Retinal pigment epithelial cell (primary cell): ENCODE measurements at places on chromosomes 16 and 17.

DNA sequence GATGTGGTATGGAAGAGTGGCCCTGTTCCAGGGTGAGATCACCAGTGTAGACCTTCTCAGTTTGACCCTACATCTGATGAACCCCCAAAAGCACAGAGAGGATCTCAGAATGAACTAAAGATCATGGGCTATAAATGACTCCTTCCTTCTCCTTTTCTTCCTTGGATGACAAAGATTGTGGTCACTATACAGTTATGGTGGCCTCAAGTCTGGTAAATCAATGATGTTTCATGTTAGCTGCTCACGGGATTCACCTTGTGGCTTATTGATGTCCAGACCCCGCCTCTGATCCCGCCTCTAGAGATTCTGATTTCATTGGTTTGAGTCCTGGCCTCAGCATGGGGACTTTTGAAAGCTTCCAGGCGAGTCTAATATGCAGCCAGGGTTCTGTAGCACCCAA lies 112.2 kb downstream of the PITPNC1 start:
- DNase-seq = no peak

GRCh38 chr16:30429678-30430427 lies at the start of gene DCTPP1:
TSS of gene DCTPP1 (minus strand) at chr16:30430030. CDS start at chr16:30429980, 50 bp downstream.
- peak; percentile 98 for DNase-seq

DNA sequence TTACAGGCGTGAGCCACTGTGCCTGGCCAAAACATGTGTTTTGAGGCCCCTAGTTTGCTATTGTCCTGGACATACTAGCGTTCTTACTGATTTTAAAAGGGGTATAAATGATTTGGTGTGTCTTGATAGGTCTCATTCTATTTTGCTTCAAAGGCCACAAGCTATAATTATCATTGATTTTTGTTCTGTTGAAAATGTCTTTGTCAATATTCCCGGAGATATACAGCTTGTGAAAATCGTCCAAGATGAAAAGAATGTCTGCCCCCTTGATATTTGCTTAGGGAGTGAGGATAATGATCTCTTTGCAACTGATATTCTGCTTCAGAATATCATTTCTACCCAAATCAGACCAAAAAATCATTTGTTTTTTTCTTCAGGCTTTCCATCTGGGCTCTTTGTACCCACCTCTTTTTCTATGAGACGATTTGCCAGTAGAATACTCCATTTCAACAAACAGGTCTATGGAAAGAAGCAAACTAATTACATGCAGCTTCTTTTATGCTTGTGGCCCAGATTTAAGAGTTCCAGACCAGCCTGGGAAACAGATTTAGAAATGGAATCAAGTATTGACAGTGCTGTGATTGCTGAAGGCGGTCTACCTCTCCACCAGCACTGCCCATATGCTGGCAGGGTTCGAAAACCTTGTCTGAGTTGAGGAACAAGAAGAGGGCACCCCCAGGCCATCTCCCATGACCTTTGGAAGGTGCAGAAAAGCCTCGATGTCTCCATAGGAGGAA lies 14.1 kb upstream of the ST6GALNAC1 start:
- DNase-seq = no peak

DNA sequence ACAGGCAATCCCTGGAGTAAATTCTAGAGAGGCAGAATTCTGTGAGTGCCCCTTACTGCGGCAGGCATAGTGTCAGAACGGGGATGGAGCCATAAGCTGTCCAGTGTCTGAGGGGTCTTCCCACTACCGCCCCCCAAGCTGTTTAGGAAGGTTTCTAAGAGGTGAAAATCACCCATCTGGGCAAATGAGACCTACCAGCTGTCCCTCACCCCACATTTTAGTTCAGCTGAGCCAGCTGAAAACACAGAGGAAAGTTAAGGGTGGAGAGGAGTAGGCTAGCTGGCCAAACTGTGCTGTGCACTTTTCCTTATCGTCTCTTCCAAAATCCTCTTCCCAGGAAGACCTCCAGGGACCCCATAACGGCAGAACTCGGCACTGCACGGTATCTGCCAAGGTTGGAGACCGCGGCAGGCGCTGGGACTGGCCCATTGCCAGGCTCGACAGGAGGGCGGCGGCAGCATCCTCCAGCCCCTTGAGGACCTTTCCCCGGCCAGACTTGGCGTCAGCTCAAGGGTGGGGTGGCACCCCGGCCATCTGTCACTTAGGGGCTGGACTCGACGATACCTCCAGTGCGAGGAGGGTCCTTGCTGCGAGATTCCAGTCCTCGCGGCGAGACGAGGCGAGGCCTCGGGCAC lies 955 bp downstream of the ACLY start:
- no peak for DNase-seq

GRCh38 chr17:64073771-64074703 lies 53.6 kb upstream of the ICAM2 start:
- no peak for DNase-seq

DNA sequence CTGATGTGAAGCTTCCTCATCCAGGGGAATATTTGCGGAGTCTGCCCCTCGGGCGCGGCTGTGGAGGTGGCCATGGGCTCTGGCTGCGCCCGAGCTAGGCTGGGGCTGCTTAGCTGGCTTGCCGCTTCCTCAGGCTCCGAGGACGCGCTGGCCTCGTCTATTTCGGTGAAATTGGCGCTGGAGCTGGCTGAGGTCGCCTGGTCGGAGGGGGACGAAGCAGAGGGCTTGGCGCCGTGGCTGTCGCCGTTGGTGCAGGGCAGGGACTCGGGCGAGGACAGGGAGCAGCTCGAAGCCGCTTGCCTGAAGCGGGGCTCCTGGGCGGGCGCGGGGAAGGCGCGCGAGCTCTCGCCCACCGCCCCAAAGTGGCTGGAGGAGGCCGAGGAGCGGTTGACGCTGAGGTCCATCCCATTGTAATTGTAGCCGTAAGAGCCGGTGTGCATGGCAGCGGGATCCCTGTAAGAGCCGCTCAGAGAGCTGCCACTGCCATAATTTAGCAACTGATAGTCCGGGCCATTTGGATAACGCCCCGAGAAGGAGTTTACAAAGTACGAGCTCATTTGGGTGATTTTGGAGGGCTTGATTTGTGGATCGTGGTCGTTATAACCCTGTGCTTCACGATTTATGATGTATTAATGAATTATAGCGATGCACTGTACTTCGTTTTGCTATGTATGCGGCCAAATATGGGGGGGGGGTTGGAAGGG lies at the start of gene HOXB5:
Gene HOXB5 (minus strand): TSS at position 654 of the 704 bp plus-strand sequence. CDS start 97 bp downstream, at position 557.
- no peak for DNase-seq
